NCI-H1930 (cell line): ENCODE measurements at places on chromosomes 3 and 15.

GRCh38 chr3:56825567-56826438 lies 24.1 kb upstream of the ARHGEF3 start:
- no peak for DNase-seq

DNA sequence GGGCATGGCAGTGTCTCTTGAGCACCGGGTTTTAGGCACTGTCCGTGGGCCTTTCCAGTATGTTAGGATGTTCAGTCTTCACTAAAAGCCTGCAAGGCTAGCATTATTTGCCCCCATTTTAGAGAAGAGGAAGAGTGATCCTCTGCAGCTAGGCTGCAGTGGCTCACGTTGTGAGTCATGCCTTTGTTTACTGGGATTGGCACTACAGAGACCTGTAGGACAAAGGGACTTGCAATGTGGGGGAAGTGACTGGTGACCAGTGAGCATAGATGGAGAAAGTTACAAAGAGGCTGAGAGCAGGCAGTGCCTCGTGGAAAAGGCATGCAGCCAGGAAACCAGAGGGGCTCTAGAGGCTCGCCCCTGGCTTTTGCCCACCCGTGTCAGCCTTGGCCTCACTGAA lies 26.8 kb upstream of the CPNE9 start:
- no peak for DNase-seq

DNA sequence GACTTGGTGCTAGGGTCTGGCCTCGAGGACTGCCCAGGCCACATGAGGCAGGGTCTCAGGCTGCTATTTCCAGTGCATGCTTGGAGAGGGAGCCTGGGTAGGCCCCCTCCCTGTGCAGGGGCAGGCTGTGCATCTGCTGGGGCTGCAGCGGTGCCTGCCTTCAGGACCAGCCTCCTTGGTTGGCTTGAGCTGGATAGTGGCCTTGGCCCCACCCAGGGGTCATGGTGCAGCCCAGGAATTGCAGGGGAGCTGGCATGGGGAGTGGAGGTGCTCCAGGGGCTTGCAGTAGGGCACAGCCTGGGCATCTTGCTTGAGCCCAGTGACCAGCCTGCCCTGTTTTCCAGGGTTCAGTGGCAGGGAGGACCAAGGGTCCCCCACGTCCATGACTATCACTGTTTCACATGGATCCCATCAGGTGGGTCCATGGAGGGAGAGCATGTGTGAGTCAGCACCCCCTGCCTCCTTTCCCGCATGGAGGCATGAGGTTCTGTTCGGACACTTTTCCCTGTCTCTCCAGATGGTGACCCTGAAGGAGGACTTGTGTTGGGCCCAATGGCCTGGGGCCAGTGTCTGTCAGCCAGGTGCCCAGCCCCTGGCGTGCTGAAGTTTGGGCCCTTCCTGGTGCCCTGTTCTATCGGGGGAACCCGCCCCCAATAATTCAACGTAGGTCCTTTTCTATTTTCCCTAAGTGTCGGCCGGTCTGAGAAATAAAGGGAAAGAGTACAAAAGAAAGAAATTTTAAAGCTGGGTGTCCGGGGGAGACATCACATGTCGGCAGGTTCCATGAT lies 218.6 kb downstream of the SNRPN start:
- DNase-seq = no peak

- peak; percentile 31 for DNase-seq
Measured at GRCh38 chr3:122679085-122679881, 1.4 kb upstream of the PARP14 start.

DNA sequence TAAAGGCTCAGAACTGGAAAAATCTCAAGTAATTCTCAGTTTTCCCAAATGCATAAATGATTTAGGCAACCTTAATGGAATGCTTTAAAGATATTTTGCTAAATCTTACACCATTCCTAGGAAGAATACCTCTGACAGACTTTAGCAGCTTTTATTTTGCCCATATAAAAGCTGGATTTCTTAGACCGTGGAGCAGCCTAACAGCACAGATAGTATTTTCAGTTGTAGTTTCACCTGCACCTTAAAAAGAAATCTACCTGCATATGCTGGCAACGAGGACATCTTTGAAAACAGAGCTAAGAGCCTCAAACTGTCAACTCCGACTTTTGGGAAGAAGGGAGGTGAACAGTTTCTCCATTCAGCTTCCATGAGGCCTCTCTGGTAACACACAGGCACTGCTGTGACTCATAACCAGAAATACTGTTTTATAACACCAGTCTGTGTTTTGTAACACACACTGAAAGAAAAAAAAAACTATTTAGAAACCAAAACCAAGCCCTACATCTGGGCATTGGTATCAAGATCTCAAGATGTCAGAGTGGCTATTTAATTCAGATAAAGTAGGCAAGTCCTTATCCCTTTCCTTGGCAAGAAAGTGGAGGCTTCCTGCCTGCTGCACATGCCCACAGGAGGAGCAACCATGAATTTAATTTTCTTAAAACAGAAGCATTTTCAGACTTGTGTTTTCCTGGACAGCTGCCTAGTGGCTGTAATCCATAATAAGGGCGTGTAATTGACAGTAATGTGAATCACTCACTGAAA lies 181.5 kb upstream of the ICE2 start:
- DNase-seq = no peak

- DNase-seq = no peak
Measured at GRCh38 chr15:68301301-68301700, 23.8 kb downstream of the FEM1B start.

GRCh38 chr3:147518465-147518864 lies 109.3 kb downstream of the ZIC1 start:
- no peak for DNase-seq

DNA sequence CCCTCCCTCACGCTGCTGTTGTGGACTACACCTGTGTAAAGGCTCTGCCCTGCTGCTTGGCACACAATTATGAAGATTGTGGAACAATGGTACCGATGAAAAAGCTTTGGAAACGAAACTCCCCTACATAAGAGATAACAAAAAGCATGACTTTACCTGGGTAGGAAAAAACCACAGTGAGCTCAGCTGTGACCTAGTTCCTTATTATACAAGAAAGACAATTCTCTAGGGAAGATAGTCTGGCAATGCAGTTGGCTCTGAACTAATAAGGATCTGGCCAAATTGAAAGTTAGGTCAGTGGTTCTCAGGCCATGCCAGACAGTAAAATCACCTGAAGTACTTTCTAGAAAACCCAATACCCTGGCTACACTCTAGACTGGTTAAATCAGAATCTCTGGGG lies 16.1 kb downstream of the CLEC3B start:
- no peak for DNase-seq

DNA sequence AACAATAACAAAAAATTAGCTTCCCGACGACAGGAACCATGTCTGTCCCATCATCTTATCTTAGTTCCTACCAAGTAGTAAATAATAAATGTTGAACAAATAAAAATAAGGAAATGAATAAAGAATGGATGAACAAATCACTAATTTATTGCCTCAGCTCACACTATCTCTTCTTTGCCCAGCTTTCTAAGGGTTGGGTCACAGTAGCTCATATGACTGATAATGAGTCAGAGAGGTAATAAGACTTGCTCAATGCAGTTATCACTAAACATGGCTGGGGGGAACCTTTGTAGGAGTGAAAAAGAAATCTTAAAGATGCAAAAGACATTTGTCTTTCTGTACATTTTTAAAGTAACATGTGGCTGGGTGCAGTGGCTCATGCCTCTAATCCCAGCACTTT lies 182.2 kb downstream of the WDR76 start:
- no peak for DNase-seq

DNA sequence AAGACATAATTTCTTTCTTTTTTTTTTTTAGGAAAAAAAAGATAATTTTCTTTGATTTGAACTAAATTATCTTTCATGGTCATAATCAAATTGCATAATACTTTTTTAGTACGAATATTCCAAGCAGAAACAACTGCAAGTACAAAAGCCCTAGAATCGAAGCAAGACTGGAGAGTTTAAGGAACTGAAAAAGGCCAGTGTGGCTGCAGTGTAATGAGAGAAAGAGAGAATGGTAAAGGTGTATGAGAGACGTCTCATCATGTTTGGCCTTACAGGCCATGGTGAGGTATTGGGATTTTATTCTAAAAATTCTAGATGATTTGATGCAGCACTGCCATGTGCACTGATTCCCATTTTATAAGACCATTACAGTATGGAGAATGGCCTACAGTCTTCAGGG lies 180.9 kb downstream of the SUCNR1 start:
- no peak for DNase-seq

DNA sequence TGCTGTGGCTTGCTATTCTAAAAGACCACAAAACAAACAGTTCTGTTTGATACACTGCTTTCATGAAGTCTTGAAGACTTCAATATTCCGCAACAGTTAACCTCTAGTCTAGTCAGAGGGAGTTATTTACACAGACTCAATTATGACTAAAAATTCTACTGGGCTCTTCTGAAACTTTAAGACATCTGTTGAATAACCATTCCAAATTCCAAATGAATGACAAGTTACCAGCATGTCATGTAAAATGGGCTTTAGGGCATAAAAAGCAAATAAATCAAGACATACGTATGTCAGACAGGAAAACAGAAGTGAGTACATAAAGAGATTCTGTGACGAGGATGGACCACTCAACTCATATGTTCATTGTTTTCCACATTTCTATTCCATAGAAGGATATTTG lies 93.9 kb downstream of the PLOD2 start:
- no peak for DNase-seq

DNA sequence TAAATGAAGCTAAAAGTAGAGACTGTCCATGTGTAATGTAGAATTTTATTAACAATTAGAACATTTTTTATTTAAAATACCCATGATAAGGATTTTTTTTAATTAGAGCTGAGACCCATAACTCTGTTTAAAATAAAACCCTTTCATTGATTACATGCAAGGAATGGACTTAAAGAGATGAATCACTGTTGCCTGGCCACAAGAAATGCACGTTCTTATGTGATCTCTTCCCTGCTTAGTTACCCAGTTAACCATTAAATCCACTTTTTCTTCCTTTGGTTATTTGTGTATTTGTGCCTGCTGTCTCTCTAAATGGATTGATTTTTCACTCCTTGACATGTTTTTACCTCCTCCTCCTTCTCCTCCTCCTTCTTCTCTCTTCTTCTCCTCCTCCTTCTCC lies 83.3 kb upstream of the SLITRK3 start:
- DNase-seq = no peak

- DNase-seq = no peak
Measured at GRCh38 chr15:81072551-81072950, 61.5 kb upstream of the CFAP161 start.

DNA sequence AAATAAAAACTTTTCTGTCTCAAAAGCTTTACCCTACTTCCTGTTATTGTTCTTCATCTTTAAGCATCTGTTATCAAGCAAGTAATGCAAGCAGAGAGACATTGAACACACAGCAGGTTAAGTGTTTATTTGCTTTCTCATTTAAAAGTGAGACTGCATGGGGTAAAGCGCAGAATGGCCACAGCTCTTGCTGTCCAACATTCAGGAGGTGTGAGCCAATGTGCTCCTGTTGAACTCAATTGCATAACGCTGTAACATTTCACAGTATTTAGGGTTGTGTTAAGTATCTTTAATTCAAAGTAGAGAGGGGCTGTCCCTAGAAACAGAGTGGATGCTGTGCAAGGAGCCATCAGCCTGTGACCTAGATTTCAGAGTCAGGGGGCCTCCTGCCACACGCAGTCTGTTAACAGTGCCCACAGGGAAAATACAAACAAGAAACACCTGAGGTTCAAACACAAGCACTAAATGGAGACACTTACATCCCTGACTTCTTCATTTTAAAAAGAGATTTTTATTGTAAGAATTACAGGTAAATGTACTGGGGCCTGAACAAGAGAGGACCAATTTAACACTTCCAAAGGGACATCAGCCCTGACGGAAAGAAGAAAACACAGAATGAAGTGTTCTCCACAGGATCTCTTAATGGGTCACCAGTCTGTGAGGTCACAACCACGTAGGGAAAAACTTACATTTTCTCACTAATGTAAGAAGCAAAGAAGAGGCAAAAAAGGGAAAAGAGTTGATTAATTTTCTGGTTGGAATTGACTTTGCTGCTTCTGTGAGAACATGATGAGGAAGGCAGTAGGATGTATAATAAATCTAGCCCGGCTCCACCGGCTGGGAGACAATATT lies 815.1 kb downstream of the VGLL3 start:
- no peak for DNase-seq

DNA sequence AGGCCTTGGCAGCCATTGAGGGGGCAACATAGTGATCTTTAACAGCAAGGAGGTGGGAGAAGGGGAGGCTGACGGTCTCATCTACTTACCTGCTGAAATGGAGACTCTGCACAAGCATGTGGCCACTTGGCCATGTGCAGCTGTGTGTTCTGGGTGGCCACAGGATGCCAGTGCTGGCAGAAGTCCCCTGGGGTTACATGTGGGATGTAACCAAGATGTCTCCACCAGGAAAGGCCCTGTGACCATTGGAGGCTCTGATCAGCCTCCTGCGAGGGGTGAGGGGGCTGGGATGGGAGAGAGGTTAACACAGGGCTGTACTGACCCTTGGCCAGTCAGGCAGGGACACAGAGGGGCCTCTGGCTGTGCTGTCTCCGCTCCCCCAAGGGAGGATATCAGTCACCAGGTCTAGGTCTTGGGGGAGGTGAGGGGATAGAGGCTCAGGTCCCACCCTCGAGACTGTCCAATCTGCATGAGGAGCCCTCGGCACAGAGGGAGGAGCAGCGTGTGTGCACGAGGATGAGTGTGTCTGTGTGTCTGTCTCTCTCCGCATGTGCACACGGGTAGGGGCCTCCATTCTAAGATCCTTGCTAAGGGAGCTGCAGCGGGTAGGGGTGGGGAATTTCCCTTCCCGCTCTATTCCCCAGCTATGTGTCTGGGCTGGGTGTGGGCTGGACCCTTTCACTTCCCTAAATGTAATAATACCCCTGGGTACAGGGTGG lies 19.5 kb downstream of the PRKCD start:
- no peak for DNase-seq

DNA sequence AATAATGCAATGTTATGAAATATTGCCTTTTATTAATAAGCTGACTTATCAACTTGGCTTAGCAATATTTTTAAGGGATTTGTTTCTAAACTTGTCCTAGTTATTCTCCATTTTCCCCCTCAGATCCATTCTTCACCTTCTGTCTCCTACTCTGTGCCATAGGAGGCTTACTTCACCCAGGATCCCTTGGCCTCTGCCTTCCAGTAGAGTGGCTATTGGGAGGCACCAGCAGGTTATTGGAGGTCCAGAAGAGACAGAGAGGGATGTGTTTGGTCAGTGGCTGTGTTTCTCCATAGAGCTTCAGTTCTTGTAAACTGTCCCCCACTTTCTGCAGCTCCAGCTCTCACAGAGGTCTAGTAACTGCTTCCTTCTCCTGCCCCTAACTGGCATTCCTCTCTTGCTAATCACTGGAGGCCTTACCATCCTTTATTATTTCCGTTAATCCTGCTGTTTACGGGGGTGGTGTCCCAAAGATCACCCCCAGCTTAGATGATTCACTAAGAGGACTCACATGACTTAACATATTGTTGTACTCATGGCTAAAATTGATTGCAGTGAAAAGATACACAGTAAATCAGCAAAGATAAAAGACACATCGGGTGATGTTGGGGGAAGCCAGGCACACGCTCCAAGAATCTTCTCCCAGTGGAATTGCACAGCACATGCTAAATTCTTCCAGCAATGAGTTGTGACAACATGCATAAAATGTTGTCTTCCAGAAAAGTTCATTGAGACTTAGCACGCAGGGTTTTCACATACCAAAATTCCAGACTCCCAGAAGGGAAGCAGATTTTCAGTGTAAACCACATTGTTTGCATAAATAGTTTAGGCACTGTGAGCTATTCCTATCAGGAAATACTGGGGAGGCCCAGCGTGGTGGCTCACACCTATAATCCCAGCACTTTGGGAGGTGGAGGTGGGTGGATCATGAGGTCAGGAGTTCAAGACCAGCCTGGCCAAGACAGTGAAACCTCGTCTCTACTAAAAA lies 67.5 kb downstream of the RPL22L1 start:
- no peak for DNase-seq

GRCh38 chr3:65344444-65344843 lies 656.6 kb upstream of the ADAMTS9 start:
- DNase-seq = no peak
